ENCODE measurements at places on chromosomes 12 and 14.

DNA sequence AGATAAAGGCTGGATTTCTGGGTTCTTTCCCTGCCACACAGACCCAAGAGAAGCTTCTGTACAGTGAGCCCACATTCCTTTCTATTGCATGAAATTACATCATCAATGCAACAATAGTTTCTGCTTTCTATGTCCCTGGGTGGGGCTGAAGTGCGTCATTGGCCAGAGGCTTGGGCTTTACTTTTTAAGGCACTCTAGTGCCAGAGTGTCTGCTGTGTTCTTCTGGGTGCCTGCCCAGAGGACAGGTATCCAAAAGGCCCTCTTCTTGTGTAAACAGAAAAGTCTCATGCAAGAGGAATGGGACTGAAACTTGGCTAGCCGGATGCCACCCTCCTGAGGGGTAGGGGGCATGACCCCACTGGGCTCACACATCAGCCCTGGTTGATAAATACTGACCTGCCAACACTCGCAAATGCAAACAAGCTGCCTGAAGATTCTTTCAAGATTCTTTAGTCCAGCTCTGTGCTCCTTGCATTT, 5.9 kb downstream of the KRT86 start:
- peak; percentile 77 for DNase-seq

DNA sequence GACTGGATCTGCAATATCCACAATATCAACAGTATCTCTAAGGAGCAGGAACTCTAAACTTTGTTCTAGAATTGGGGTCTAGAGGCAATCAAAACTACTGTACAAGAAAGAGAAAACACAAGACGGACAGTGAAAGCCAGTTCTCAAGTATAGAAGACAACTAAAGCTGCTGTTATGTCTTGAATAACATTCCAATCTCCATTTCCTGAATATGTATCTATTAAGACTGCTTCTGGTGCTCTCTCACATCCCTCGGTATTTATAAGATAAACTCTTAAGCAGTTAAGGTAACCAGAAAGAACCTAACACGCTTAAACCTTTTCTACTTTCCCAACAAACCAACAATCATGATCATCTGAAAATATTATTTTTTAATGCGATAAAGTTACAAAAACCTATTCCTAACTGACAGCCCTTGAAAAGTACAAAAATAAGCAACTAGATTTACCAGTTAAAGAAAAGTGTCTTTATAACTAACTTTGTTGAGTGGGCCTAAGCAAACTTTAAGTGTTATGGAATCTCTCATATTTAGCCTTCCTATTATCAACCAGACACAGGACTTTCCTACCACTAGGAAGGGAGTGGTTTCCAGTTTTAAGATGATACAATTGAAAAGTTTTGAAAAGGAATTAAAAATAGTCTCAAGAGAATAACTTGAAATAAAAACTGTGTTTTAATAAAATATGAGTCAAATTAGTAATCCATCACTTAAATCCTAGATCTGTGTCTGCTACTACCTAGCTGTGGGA, 30.7 kb downstream of the NUMB start:
- no peak for DNase-seq

DNA sequence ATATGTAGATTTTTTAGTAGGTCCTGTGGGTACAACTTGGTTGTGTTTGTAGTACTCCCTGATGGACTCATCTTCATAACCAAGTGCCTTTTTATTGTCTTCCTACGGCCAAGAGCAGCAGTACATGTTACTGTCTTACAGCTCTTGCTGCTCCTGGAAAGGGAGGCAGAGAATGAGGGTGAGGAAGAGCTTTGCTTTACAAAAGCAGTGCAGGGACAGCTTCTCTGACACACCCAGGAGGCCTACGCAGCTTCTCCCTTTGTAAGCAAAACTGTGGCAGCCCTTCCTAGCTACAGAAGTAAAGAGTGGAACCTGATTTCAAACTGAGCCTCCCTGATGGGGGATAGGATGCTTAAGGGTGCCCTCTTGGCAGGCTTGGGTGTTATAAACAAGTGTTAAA, 18.6 kb downstream of the MYRFL start:
- no peak for DNase-seq

- peak; percentile 3 for DNase-seq
Observed at GRCh38 chr12:120999191-121000120, 16.8 kb downstream of the C12orf43 start.

DNA sequence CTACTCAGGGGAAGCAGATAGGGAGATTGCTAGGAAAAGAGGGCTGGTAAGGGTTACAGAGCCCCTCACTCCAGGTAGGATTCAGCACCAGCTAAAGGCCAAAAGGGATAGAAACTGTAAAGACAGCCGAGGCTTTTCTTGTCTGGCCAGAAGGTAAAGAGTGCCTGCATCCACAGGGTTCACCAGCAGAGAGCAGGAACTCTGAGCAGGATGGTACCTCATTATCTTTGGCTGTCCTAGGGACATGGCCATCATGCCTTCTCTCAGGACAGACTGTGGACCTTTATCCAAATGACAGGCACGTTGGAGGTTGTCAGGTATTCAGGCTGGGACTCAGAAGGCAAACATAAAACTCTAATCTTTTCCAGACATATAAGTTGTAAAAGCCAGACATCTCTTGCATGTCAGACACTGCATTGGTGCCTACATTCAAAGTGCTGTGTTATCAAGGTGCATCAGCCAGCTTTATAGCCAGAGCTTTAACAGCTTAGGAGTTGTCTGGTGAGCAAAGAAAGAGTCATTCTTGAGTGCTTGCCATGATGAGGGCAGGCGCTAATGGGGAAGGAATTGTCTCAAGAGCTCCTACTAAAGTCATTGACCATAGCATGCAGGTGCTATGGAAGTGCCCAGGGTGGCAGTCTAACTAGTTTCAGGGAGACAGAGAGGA, 89.5 kb downstream of the PELI2 start:
- DNase-seq, result no peak

GRCh38 chr14:94805680-94806288, 35.9 kb upstream of the GSC start:
- no peak for DNase-seq

DNA sequence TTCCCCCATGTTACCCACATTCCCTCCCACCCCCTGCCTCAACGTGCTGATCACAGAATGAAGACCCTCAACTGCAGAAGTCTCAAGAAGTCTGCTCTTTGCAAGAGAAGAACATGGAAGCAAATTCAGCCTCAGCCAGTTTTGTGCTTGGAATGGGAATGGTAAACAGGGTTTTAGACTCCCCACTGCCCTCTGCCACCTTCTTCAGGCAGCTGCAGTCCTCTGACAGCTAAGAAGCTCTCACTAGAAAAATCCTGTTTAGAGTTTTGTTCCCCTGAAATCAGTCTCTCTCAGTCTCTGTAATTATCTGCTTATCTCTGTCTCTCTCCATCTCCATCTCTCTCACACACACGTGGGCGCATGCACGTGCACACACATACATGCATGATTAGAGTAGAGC, 85.4 kb downstream of the CRACR2A start:
- no peak for DNase-seq

- no peak for DNase-seq
Observed at GRCh38 chr14:74636424-74637177, 24.6 kb upstream of the LTBP2 start.

- no peak for DNase-seq
Observed at GRCh38 chr14:74516451-74517160, 23.0 kb downstream of the ISCA2 start.

DNA sequence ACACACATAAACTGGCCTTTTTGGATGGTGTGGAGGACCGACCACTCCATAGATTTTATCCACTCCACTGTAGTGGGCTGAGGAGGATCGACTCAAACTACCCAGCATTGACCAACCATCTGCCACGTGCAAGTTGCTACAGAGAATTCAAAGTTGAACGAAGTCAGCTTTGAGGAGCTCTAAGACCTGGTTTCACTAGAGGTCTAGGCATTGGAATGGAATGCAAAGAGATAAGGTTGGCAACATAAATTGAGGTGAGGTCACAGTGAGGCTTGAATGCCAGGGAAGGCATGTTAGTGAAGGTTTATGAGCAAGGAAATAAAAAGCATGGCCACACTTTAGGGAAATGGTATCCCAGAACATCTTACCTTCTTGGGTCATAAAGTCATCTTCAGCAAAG, 14.5 kb downstream of the VWF start:
- DNase-seq, result no peak

GRCh38 chr14:104393199-104393897, 186.2 kb upstream of the C14orf180 start:
- DNase-seq, result no peak

DNA sequence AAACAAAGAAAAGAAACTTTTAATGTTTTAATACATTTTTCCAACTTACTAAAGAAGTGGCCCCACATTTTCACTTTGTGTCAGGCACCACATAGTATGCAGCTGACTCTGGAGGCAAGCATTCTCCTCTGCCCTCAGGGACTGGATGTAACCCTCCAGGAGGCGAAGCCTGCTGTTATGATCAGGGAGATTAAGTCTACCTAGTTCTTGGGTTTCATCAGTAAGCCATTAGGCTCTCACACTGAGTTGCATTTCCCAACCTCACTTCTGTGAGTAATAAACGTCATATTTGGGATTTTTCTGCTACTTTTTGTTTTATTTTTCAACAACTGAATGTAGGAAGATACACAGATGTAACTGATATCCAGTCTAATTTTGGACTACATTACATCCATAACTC, 101.2 kb upstream of the LRFN5 start:
- no peak for DNase-seq

DNA sequence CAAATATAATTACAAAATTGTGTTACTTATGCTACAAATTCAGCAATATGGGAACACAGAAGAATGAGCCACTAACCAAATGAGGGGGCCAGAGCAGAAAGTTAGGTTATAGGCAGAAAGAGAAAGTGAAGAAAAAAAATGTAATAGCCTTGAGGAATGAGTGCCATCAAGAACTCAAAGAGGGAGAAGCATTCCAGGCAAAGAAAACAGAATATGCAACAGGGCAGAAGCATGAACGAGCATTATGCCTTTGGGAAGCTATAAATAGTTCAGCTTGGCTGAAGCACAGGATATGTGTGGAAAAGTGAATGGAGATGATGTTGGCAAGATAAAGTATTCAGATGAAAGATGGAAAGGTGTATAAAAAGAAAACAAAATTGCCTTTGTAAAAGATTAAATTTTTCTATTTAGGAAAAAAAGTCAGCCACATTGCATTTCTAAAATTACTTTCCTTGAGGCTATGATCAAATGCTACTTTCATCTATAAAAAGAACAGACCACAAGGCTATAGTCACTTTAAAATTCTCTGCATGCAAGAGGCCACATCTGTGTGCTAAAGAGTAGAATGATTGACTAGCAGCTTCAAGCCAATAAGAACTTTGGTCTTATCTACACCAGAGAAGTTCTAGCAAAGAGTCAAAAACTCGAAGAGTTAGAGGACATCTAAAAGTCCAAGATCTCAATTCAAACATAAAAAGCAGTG, 193.6 kb upstream of the GARIN6 start:
- no peak for DNase-seq

GRCh38 chr12:123986374-123986965, 13.5 kb downstream of the ZNF664 start:
- no peak for DNase-seq

DNA sequence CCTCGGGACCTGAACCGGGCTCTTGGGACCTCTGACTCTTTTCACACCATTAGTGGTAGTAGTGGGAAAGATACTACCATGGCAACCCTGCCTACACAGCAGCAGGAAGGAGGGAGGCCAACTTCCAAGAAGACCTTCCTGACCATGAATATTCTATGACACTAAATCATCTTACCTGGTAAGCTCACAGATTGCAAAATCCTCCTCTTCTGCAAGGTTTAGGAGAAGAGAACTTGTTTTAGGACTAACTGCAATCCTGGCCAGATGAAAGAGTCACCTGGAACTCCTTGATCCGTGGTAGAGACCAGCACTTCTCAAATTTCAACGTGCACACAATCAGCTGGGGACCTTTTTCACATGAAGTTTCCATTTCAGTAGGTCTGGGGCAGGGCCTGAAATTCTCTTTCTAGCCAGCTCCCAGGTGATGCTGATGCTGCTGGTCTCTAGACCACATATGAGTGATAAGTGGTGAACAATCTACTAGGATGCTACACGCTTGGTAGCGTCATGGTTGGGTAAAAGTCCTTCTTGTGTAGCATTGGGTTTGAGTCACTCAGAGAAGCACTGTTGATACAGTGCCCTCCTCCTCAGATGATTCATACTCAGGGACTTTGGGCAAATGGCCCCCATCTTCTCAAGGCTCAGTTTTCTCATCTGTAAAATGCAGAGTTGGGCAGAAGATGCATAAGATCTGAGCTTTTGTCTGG, 35.6 kb upstream of the FICD start:
- no peak for DNase-seq

- peak; percentile 71 for DNase-seq
Observed at GRCh38 chr12:94263905-94264561, 115.7 kb downstream of the PLXNC1 start.

DNA sequence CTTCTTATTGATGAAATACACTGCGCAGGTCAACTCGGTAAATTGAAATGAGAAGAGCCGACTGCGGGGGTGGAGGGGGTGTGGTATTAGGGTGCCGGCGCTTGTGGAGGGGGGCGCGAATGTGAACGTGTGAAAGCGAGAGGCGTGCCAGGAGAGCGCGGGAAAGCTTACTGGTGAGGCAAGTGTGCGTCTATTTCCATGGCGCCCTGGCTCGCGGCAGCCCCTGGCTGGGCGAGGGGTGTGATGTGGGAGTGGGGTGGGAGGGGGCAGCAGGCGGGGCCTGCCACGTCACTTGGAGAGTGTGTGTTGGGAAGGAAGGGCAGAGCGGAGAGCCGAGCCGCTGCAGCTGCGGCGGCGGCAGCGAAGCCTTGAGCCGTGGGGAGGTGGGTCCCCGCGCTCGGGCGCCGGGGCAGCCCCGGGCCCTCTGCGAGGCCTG, 88.8 kb downstream of the GALNT8 start:
- no peak for DNase-seq

DNA sequence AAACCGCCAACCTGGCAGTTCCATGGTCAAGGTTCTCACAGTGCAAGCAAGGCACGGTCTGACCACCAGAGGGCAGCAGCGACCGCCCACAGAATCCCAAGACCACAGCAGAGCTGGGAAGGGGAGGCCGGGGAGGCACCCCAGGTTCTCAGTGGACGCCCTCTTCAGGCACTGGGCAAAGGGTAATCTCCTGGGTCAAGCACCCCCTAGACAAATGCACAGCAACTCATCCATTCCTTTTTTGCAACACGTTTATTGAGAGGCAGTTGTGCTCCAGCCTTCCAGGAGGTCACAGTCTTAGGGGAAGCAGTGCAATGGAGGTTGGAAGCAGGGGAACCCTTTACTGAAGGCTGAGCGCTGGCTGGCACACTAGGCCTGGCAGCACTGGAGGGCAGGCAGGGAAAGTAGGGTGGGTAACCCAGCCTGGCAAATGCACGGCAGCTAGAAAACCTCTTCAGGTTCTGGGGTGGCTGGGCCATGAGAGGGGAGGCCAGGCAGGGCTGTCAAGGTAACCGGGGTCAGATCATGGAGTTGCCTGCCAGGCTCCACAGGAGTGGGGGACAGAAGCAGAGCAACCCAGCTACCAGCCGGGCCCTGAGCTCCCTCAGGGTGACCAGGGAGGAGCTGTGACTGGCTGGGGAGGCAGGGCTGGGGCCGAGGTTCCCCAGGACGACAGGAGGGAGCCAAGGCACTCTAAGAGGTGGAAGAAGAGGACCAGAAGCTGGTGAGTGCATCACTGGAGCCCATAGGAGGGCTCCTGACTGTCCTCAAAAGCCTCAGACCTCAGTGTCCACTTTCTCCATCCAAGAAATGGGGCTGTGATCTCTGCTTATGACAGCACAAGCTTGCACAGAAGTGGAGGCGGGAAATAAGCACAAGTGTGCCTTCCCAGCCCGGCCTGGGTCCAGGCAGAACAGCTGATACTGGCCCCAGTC, 1.8 kb upstream of the RHOF start:
- no peak for DNase-seq

Measured in fibroblast of skin of left quadriceps (primary cell).